ENCODE measurements at places on chromosomes 11 and 22. TPM values are rescaled to one million over a fixed set of nuclear protein-coding genes. Genes with fewer than 3 reads are reported as not detected.

DNA sequence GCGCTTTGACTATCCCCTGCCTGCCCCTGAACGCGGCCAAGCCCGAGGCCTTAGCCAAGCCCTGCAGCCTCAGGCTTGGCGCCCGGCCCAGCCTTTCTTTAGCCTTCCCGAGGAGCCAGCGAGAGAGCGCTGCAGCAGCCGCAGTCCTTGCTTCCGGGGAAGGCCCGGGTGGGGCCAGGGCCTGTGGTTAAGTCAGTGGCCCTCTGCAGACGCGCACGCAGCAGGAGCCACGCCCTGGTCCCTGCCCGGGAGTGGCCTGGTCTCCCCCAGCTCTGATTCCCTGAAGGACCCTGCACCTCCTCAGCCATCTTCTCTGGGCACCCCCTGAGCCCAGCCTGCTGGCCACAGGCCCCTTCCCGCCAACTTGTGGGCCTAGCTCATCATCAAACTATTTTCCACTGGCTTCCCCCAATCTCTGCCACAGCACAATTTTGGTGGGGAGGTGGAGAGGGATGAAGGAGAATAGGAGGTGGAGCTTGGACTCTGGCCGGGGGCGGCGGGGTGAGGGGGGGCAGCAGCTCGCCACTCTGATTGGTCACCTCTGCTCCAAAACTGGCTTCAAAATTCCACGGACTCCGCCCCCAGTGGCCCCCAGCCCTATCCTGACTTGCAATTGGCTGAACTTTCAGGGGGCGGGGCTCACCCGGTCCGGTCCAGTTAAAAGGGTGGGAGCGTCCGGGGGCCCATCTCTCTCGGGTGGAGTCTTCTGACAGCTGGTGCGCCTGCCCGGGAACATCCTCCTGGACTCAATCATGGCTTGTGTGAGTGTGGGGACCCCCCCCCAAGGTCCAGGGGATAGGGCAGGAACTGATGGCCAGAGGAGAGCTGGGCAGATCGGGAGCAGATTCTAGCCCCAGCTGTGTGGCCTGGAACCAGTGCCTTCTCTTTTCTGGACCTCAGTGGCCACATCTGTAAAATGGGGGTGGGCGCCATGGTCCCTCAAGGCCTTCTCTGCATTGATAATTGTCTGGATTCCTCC is at the start of gene LGALS1:
LGALS1 (plus strand) TSS at position 686 of the 979 bp plus-strand sequence; CDS start at position 753, 67 bp downstream.
- DNase-seq, result peak; percentile 86

- DNase-seq, result no peak
These were observed 3.1 kb downstream of the OR8B8 start for GRCh38 chr11:124442442-124442841.

DNA sequence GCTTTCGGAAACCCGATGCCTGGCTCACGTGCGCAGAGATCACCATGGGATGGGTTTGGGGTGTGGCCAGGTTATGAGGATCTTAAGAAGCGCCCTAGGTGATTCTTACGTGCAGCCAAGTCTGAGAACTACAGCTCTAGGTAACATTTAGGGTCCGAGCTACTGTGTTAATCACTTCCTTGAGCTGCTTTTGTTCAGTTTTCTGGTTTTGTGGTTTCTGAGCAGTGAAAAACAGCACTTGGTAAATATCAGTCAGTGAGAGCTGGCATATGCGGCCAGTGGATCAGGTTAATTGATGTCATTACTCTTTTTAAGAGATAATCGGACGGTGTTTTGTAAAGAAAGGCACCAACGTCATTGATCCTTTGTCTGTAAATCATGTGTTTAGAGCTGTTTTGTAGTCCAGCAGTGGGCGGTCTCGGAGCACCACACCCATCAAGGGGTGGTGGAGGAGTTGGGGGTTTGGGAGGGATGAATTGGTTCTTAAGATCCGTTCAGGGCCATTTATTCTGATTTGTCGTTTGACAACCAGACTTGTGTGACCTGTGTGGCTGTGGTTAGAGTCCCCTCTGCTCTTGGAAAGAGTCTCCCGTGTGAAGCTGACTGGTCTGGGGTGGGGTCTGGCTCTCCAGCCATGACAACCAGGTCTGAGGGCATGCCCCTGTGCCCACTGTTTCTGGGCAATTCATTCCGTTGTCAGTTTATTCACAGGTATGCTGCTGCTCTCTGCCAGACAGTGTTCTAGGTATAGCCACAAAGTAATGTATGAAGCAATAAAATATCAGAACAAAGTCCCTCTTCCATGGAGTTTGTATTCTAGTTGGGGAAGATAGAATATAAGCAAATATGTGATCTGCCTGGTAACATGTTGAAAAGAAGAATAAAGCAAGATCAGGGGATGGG is 61.9 kb upstream of the SORL1-AS1 start:
- DNase-seq, result no peak

Gene GNAZ
- total RNA-seq, result 13.9 TPM

Gene CFL1
- total RNA-seq, result 651 TPM

DNA sequence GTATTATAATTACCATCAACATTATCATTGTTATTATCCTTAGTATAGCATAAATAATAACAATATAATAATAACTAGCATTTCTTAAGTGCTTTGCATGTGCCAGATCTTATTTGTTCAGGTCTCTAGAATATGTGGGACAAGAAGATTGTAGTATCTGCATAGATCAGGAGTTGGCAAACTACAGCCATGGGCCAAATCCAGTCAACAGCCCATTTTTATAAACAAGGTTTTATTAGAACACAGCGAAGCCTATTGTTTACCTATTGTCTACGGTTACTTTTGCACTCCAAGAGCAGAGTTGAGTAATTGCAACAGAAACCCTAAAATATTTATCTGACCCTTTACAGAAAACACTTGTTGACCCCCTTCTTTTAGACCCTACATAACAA is 81.4 kb downstream of the SLC1A2 start:
- no peak for DNase-seq

DNA sequence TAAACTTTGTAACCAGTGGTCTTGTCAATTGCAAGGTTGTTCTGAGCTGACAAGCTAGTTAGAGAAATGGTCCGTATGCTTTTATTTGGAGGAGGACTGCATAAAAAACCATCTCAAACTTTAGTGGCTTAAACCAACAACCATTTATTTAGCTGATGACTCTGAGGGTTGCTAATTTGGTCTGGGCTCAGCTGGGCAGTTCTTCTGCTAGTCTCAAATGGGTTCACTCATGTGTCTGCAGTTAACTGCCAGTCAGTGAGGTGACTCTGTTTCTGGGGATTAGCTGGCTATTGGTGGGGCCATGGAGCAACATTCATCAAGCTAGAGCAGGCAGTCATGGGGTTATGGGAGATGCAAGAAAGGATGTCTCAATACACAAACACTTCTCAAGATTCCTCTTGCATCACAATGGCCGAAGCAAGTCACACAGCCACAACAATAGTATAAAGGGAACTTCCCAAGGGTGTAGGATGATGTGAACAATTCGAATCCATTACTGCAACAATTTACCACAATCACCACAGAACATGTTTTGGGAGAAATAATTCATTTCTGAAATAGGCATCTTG is 521.9 kb downstream of the INSC start:
- DNase-seq, result no peak

Data from omental fat pad (tissue), 4 donors.